ENCODE measurements at places on chromosomes 16 and 17. TPM values are rescaled to one million over a fixed set of nuclear protein-coding genes. Genes with fewer than 3 reads are reported as not detected.
A peak's percentile ranks its signal among the peaks of the same experiment; 100 is the strongest.

DNA sequence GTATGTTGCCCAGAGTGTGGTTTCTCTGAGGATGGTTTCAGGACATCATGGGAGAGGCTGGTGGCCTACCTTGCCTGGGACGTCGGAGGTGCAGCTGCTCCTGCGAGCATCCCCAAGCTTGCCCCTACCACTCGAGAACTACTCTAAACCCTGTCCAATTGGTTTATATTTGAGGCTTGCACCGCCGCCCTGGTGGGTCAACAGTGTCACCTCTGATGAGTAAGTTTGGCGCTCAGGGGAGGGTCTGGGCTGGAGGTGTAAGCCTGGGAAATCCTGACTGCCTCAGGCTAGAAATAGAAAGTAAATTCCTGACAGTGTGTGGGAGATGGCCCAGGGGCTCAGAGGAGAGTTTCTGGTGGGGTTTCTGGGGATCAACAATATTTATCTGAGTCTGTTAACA is 48.2 kb downstream of the CCDC42 start:
- no peak for DNase-seq

GRCh38 chr17:58327363-58328194 is 1.0 kb downstream of the TSPOAP1 start:
- DNase-seq = no peak

- no peak for DNase-seq
Measured at GRCh38 chr16:83533193-83533592, 274.6 kb upstream of the HSBP1 start.

- DNase-seq = no peak
Measured at GRCh38 chr17:80311216-80311827, 50.7 kb downstream of the RNF213 start.

- DNase-seq = no peak
Measured at GRCh38 chr16:31052114-31052513, 18.8 kb downstream of the STX4 start.

The CNGB1 gene
- 1.5 TPM for total RNA-seq

The SLC16A6 gene
- 3.0 TPM for total RNA-seq

- no peak for DNase-seq
Measured at GRCh38 chr17:29744121-29744520, 121.4 kb upstream of the CORO6 start.

DNA sequence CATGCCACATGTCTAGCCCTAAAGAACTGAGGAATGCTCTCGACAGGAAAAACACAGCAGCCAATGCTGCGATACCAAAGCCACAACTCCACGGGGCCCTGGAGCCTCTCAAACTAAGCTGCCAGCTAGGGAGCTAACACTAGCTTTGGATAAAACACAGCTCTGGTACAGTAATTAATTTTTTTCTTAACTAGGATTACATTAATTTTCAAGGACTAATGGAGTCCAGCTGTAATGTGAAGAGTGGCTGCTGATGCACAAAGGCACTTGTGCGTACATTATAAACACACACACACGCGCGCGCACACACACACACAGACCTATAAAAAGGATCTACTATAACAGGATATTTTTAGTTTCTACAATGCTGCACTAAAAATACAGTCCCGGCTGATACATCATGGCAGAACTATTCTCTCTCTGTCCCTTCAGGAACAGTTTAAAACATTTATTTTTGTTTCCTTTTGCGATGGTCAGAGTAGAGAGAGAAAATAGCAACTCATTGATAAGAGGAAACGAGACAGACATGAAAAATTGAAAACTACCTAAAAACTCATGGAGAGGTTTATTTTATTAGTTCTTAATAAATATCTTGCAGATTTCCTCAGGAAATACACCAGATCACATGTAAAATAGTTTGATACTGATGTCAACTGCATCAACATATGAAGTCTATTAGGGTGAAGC is 88.5 kb downstream of the SMG6 start:
- no peak for DNase-seq

- no peak for DNase-seq
Measured at GRCh38 chr16:84423416-84423837, 55.1 kb downstream of the ATP2C2 start.

The SKA2 gene
- total RNA-seq = 27.6 TPM

- DNase-seq = peak; percentile 97
Measured at GRCh38 chr16:8797364-8798173, at the start of the genes PMM2 and TMEM186. Gene PMM2, plus strand, starts transcription at chr16:8797839. Its CDS starts 44 bp downstream, at chr16:8797883. Gene TMEM186, minus strand, starts transcription at chr16:8797639. Its CDS starts 25 bp downstream, at chr16:8797614.

DNA sequence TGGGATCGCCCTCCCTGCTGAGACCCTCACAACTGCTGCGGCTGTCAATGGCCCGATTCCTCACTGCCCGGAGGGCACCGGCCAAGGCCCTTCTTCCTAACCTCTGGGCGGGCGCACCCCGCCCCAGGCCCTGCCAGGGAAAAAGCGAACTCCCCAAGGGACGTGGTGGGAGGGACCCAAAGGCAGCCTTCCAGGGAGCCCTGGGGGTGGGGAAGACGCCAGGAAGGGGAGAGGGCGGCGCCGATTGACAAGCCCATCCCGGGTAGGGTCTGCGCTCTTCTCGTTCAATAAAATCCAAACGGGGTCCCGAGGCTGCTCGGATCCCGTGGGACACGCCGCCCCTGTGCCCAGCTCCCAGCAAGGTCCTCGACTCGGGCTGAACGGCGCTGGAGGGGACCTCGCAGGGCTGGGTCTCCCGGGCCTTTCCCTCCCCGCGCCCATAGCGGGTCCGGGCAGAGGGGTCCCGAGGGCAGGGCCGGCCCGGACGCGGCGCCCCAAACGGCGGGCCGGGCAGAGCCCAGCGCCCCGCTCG is 416 bp downstream of the KIFC3 start:
- no peak for DNase-seq

The DPEP3 gene
- total RNA-seq = not detected

DNA sequence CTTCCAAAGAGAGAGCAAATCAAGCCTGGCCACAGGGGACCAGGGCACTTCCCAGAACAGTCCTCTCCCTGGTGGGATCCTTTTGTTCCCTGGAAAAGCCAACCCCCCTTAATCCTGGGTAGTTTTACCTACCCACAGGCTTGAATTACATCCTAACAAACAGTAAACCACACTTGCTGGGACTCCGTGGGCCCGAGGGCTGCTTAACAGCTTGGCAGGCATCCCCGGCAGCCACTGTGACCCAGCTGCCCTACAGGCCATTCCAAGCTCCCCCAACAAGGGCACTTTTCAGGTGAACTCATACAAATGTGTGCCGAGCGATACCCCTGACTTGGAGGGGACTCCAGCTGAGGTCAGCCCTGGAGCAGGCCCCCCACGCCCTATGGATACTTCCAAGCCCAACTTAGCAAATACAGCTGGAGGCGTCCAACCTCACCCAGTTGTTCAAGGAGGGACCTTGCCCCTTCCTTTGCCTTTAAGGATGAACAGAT is 26.4 kb downstream of the ADCY9 start:
- DNase-seq = no peak

DNA sequence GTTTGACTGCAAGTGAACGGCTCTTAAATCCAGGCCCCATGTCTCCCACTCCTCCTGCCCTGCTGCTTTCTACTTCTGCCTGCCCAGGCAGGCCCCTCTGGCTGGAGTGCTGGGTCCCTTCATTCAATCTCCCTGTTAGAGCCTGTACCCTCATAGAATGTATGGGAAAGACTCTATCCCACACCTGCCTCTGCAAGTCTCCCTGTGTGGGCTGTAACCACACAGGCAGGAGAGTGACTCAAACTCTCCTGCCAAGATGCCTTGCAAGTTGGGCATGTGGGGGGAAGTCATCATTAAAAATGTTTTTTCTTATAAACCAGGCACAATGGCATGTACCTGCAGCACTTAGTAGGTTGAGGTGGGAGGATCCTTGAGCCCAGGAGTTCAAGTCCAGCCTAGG is 77.5 kb downstream of the PLXDC1 start:
- no peak for DNase-seq

- DNase-seq = no peak
Measured at GRCh38 chr16:3056336-3057180, 8.9 kb upstream of the IL32 start.

- no peak for DNase-seq
Measured at GRCh38 chr17:45241328-45242028, 19.8 kb downstream of the FMNL1 start.

DNA sequence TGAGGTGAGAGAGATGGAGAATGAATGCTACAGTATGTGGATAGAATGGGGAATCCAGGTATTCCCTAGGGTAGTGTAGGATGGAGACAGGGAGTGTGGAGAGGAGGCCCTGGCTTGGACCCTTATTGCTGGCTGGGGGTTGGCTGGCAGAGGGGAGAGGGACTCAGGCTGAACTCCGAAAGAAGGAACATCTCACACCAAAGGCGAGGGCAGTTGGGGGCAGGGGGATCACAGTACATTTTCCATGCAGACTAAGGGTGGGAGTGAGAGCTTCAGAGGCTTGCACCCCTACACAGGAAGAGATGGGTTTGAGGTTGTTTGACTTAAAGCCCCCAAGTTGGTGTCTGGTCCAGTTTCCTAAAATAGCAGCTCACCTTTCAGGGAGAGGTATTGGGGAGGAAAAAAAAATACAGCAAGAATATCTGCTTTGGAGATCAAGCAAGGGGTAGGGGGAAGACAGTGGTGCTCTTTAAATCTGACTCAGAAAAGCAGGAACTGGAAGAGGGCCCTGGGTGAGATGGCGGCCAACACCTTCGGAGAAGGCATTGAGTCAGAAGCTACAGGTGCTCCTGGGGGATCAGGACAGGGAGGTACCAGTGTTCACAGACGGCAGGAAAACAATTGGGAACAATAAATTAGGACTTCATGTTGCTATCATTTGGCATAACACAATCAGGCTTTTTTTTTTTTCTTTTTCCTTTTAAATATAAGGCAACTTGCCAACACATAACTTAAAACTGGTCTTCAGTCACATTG is 12.4 kb downstream of the TRAF4 start:
- no peak for DNase-seq

- no peak for DNase-seq
Measured at GRCh38 chr17:73309727-73310596, 1.8 kb downstream of the CDC42EP4 start.

GRCh38 chr17:2011411-2012371 is 13.4 kb downstream of the RTN4RL1 start:
- DNase-seq = peak; percentile 77

GRCh38 chr16:29230671-29231096 is 175.8 kb downstream of the NPIPB11 start:
- peak; percentile 44 for DNase-seq

DNA sequence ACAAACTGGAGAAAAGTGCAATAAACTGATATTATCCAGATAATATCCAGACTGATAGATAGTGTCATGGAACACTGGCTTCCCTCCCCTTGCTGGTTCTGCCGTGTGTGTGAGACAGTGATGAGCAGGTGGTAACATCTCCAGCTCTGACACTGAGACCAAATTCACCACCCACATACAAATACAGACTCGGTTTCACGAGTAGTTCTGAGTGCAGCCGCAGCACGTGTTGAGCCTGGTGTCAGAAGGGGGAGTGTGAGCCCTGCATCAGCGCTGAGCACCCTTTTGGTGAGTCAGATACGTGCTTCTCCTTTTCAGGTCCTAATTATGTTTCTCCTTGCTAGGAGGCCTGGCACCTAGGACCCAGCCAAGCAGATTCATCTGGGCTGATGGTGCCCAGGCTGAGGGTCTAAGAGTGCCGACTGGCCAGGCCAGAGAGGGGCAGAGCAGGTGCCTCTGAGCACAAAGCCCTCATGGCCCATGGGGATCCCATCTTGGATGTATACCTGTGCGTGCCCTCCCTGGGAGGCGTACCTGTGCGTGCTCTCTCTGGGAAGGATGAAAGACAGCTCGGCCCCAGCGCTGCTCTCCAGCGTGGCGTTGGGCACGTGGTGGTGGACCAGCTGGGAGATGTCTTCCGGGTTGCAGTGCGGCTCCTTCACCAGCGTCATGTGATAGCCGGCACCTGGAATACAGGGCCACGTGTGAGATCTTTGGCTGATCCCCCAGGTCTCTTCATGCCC is 27.3 kb upstream of the RNPS1 start:
- no peak for DNase-seq
